ENCODE measurements at places on chromosomes 6 and 20. TPM values are rescaled to one million over a fixed set of nuclear protein-coding genes. Genes with fewer than 3 reads are reported as not detected.
A peak's percentile ranks its signal among the peaks of the same experiment; 100 is the strongest.

DNA sequence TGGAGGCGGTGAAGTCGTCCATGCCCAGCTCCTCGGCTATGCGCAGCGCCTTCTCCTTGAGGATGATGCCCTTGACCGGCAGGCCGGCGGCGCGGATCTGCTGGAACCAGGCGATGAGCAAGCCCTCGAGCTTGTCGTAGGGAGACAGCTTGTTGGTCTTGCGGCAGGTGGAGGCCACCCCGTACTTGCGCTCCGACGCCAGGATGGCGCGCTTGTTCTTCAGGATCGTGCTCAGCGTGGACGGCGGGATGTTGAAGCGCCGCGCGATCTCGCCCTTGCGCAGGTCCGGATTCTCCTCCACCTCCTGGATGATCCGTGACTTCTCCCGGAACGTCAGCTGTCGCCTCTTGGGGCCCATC is 435 bp downstream of the CENPB start:
- DNase-seq: peak; percentile 44

LY6G5B gene
- 3.6 TPM for total RNA-seq

DNA sequence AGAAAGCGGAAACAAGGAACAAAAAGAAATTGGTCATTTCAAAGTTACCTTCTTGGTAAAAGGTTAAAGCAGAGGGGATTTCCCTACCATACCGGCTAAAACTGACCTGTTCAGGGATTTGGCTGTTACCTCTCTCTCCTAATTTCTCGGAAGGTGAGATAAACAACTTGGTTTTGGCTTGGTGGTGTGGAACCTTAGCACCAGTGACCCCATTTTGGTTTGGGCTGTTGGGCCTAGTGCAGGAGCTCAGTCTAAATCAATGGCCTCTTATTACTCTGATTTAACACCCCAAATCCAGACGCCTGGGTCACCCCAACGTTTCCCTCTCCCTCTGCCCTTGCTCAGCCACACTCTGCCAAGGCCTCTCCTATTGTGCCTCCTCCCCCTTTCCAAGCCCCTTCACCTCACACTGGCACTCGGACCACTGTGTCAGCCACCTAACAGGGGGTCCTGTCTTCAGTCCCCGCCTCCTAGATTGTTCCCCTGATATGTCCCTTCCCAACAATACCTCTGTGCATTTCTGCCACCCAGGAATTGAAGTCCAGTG is 8.3 kb downstream of the NCR2 start:
- DNase-seq: no peak

DNA sequence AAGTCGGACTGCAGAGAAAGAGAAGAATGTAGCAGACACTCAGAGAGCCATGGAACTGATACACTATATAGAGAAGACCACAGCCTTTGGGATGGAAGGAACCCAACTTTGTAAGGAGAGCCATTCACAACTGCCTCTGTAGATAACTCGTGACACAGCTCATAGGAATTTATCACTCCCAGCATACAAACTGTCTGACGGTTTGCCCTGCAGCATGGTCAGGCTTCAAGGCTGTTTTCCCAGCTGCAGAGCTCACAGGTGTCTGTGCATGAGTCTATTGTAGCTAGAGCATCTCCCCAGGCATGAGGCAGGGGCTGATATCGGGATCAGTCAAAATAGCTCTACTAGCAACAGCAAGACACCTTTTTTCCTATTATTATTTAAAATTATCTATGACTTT is 130.5 kb upstream of the DTNBP1 start:
- DNase-seq: no peak

GRCh38 chr20:35018590-35019371 is 63.1 kb downstream of the MYH7B start:
- DNase-seq: no peak

Data from HT-29 (cell line).